ENCODE measurements at places on chromosomes 1 and 21. TPM values are rescaled to one million over a fixed set of nuclear protein-coding genes. Genes with fewer than 3 reads are reported as not detected.

- H3K4me3 ChIP-seq, result no peak overlapping the region
- DNase-seq, result no peak
- H3K27ac ChIP-seq, result peak overlapping the region; percentile 2
- H3K27me3 ChIP-seq, result no peaks in the 10 kb centered on the region
- H3K4me1 ChIP-seq, result peaks cover 36% of the 10 kb centered on the region
Measured at GRCh38 chr21:25997788-25998611, 172.6 kb downstream of the APP start.

GRCh38 chr1:180231506-180231921 lies 1.4 kb downstream of the LHX4 start:
- H3K4me1 ChIP-seq, result peaks cover 19% of the 10 kb centered on the region
- peak overlapping the region; percentile 71 for H3K4me3 ChIP-seq
- H3K27me3 ChIP-seq, result peaks cover 89% of the 10 kb centered on the region
- no peak overlapping the region for H3K27ac ChIP-seq

DNA sequence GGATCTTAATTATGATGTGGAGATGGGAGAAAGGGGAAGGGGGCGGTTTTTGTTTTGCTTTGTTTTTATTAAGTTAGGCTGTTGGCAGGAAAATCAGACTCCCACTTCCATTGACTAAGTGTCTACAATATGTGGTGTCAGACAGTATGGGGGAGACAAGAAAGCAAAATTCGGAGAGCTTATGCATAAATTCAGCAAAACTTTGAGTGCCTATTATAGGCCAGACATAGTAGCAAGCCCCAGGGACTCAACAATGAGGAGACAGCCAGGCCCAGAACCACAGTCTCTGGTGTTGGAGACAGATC lies 835 bp upstream of the TSPAN2 start:
- H3K27ac ChIP-seq, result peak overlapping the region; percentile 5
- no peaks in the 10 kb centered on the region for H3K36me3 ChIP-seq
- H3K4me3 ChIP-seq, result peak overlapping the region; percentile 81

The ATP1B1 gene
- total RNA-seq, result 81.4 TPM

All from mesothelial cell of epicardium (in vitro differentiated cells).